Hepatocyte (in vitro differentiated cells): ENCODE measurements at places on chromosomes 3 and 15. TPM values are rescaled to one million over a fixed set of nuclear protein-coding genes. Genes with fewer than 3 reads are reported as not detected.

PTPRG gene
- 31.0 and 34.9 TPM in 2 replicates for total RNA-seq

ACAN gene
- total RNA-seq: 0.16 and 0.20 TPM in 2 replicates

NIT2 gene
- 45.2 and 55.7 TPM in 2 replicates for total RNA-seq

GABRR3 gene
- total RNA-seq: not detected in 2 replicates

WDR93 gene
- 0.13 TPM in 1 of 2 replicates, not detected in the other for total RNA-seq

ARNT2 gene
- total RNA-seq: 4.6 and 5.3 TPM in 2 replicates

LRRC2 gene
- total RNA-seq: 0.28 and 0.60 TPM in 2 replicates

MUC20 gene
- total RNA-seq: 3.5 and 4.5 TPM in 2 replicates

CCDC54 gene
- not detected in 2 replicates for total RNA-seq

CAMP gene
- total RNA-seq: not detected in 2 replicates

KLHL40 gene
- total RNA-seq: not detected in 2 replicates

ARIH2 gene
- total RNA-seq: 58.7 and 60.9 TPM in 2 replicates

MON1A gene
- total RNA-seq: 10.7 and 13.6 TPM in 2 replicates

PRTG gene
- 10.8 and 19.0 TPM in 2 replicates for total RNA-seq

TMEM44 gene
- total RNA-seq: 6.5 and 6.6 TPM in 2 replicates

SNTN gene
- not detected in 2 replicates for total RNA-seq

THOC7 gene
- 61.7 and 69.4 TPM in 2 replicates for total RNA-seq

NPAP1 gene
- total RNA-seq: 0.87 and 1.2 TPM in 2 replicates

CLEC3B gene
- 0.64 and 1.3 TPM in 2 replicates for total RNA-seq
